ENCODE measurements at places on chromosomes 2 and 18.

DNA sequence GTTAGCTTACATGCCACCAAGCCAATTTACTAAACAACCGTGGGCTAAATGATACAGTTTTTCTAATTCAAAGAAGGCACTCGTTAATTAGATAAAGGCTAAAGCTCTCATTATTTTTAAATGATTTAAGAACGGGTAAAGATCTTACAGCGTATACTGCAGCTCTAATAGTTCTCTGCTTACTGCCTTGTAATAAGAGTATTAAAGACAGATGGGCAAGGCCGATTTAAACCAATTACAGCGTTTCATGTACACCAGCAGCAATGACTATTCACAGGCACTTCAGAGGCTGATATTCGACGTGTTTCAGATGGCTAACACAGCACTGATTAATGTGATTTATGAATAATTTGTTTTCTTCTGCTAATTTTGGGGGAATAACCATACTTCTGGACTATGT is 259.3 kb downstream of the ZNF407 start:
- DNase-seq, result no peak

- DNase-seq, result no peak
Measured at GRCh38 chr2:217990791-217991465, 11.9 kb downstream of the TNS1 start.

- DNase-seq, result no peak
Measured at GRCh38 chr2:80364524-80365212, 60.1 kb upstream of the LRRTM1 start.

DNA sequence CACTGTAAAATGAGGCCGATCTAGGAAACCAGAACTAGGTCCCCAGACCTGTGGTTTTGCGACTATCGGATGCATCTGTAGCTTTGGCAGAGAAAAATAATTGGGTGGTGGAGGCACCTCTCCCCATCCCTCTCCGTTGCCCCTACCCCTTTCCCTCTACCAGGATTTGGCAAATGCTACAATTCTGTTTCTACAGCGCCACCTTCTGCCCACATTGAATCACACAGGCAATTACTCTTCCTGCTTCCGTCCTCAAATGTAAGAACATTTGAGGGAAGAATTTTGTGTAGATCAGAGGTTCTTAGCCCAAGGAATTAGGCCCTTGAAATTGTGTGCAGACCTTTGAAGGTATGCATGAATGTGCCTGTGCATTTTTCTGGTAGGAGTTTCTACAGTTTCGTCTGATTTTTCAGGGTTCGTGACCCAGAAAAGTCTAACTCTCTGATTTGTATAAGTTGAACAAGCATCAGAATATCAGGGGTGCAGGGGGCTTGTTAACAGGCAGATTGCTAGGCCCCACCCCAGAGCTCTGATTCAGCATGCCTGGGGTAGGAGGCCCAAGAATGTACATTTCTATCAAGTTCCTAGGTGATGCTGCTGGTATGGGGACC is 11.2 kb downstream of the ATP6V1B1 start:
- DNase-seq, result no peak

DNA sequence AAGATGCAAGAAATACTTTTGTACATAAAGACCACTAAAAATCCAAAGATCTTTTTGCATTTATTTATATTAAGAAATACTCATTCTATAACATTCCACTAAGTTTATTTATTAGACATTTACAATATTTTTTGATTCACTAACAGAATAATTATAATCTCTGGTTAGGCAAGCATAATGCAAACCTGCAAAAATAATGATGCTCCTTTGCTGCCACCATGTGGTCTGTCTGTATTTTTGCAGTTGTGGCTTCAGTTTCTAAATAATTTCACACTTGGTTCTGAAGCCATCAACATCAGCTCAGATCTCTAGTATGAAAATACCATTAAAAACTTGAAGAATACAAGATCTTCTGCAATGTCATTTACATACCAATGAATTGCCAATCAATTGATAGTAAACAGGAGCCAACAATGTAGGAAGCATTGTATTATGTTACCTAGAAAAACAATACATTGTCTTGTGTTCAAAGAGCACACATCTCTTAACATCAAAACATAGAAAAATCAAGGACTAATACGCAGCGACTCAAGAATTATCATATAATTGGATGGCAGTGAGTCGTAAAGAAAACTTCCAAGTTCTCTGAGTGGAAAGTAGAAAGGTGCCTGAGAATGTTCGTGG is 28.8 kb upstream of the WDR75 start:
- DNase-seq, result no peak

- DNase-seq, result no peak
Measured at GRCh38 chr2:63692002-63692606, 103.3 kb downstream of the MDH1 start.

GRCh38 chr2:108910541-108911396 is 78.3 kb downstream of the EDAR start:
- no peak for DNase-seq

GRCh38 chr18:12840382-12840781 is 43.7 kb downstream of the PTPN2 start:
- no peak for DNase-seq

GRCh38 chr18:3671176-3671575 is 221.2 kb downstream of the TGIF1 start:
- DNase-seq, result no peak

DNA sequence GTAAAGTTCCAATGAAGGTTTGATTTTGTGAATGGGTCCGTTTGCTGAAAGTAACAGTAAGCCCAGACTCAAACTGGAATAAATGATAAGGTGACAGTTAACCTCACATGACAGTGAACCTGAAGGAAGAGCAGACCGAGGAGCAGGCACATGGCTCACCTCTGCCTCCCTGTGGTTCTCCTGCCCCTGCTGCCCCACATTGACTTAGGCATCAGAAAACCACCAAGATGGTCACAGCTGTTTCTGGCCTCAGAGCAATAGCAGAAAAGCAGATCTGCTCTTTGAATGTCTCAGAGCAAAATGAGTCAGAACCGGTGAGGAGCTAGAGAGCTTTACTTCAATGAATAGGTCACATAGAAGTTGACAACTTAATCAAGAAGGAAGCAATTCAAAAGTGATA is 487.6 kb downstream of the METTL4 start:
- DNase-seq, result no peak

- no peak for DNase-seq
Measured at GRCh38 chr2:64698177-64698643, 44.5 kb upstream of the SERTAD2 start.

DNA sequence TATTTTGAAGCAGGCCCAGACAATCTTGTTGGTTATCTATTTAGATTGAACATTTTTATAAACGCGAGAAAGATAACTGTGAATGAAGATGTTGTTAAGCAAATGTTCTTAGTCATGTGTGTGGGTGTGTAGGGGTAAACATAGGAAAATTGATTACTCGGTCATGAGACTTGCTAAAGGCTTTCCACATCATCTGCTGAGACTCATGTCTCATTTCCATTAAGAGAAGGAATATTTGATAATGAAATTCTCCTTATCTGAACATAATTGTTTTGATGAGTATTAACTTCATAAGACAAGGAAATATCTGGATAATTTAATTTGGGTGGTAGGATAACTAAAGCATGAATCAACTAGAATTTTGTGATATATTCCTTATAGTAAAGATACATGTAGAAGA is 19.7 kb downstream of the CCDC102B start:
- no peak for DNase-seq

- no peak for DNase-seq
Measured at GRCh38 chr2:44691174-44691785, 250.2 kb upstream of the SIX3 start.

DNA sequence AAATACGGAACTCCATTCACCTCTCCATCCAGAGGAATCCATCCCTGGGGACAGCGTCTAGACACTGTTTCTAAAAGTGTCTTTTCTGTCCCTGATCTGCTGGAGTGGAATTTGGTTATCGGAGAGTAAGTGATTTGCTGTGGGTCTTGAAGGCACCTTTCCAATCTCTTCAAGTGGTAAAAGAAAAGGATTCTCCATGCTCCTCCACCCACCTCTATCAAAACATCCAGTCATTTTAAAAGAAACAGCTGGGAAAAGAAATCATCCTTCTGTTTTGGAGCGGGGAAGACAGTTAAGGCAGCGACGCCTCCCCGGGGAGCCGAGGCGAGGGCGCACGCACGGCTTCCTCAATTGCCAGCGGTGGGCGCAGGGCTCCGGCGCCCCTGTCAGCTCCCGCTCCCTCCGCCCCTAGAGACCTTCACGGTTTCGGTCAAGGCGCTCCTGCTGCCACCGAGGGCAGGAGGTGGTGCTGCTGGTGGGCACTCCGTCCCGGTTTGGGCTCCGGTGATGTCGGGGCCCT is 547 bp downstream of the SLC35F5 start:
- peak; percentile 34 for DNase-seq

- DNase-seq, result no peak
Measured at GRCh38 chr2:24928036-24928435, 8.0 kb upstream of the ADCY3 start.

Data from stimulated activated CD8-positive, alpha-beta memory T cell treated with anti-CD3 and anti-CD28 coated beads, Interleukin-15, amount 100 ng/mL, for 48 hours (primary cell).